ENCODE measurements at places on chromosomes 1 and 21. TPM values are rescaled to one million over a fixed set of nuclear protein-coding genes. Genes with fewer than 3 reads are reported as not detected.

DNA sequence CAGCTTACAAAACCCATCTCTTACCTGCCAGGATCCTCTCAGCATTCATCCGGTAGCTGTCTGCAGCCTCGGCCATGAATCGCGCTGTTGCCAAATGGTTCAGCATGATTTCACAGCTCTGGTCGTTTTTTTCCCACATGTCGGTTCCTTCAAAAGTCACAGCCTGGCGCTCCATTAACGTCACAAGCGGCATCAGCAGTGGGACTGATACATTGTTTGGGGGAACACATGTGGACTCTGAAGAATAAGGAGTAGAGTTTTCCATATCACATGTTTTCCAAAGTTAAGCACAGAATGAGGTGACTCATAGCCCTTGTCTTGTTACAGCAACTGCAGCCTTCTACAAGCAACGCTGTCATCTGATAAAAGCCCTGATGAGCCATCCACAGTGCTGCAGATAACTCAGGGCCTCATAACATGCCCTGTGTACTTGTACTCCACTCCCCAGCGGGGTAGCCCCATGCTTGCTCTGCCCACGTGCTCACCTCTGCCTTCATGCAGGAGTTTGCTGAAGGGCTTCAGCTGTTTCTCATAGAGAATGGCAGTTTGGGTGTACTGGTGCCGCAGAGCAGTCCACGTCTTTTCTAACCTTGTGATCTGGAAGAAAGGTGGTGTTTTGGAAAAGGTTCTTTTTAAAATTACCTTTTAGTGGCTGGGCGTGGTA is 114.2 kb downstream of the BCAR3 start:
- DNase-seq: peak; percentile 71

- no peak for DNase-seq
Measured at GRCh38 chr1:33371334-33371733, 50.4 kb upstream of the A3GALT2 start.

GRCh38 chr1:110053552-110054428 is 16.7 kb downstream of the ALX3 start:
- no peak for DNase-seq

- DNase-seq: no peak
Measured at GRCh38 chr1:206131037-206131436, 13.8 kb upstream of the AVPR1B start.

DNA sequence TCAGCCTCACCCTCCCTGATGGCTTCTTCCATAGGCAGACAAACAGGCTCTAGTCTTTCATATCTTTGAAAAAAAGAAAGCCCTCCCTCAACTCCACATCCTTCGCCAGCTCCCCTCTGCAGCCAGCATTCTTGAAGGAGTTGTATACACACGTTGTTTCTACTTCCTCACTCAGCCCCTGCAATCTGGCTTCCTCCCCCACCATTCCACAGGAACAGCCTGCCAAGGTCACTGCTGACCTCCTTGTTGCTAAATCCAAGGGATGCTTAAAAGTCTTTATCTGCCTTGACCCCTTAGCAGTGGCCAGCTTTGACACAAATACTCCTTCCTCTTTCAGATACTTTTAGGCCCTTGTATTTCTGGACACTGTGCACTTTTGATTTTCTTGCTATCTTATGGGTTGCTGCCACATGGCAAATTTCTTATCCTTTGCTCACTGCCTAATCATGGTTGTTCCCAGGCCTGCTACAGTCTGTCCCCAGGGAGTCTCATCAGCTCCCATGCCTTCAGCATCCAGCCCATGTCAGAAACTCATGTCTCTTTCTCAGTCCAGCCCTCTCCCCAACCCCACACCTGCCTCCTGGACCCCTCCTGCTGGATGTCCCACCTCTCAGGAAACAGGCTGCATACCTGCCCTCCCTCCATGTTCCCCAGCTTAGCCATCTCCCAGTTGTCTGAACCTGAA is 8.3 kb downstream of the FAM229A start:
- no peak for DNase-seq

- no peak for DNase-seq
Measured at GRCh38 chr1:59999746-60000145, 73.2 kb upstream of the CYP2J2 start.

The MIXL1 gene
- total RNA-seq: 0.27 TPM

The RORC gene
- total RNA-seq: 5.9 TPM
